ENCODE measurements at places on chromosomes 12 and 14.

GRCh38 chr12:14921218-14921617 lies 17.1 kb downstream of the ERP27 start:
- DNase-seq = no peak

DNA sequence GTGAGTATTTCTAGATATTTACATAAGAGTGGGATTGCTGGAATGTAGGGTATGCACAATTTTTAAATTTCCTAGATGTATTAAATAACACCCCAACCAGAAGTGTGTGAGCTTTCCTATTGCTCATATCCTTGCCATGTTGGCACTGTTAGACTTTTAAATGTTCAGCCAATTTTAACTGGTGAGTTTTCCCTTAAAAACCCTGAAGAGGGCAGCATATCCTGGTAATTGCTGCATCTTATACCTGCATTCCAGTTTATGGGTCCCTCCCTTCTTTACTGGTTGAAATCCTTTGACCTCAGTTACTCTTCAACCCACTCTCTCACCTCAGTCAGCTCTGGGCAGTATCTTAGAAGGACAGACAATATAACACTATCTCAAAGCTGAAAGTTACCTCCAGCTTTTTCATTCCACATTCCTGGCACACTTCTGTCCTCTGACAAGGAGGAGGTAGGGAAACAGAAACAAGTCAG lies 270.6 kb downstream of the PAWR start:
- DNase-seq = no peak

DNA sequence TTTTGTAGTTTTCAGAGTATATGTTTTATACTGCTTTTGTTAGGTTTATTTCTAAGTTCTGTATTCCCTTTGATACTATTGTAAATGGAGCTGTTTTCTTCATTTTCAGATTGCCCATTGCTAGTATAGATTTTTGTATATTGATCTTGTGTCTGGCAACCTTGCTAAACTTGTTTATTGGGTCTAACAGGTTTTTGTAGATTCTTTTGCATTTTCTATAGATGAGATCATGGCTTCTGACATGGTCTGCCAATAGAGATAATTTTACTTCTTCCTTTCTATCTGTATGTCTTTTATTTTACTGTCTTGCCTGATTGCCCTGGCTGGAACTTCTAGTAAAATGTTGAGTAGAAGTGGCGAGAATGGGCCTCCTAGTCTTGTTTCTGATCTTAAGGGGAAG lies 40.3 kb downstream of the ANKRD9 start:
- no peak for DNase-seq

DNA sequence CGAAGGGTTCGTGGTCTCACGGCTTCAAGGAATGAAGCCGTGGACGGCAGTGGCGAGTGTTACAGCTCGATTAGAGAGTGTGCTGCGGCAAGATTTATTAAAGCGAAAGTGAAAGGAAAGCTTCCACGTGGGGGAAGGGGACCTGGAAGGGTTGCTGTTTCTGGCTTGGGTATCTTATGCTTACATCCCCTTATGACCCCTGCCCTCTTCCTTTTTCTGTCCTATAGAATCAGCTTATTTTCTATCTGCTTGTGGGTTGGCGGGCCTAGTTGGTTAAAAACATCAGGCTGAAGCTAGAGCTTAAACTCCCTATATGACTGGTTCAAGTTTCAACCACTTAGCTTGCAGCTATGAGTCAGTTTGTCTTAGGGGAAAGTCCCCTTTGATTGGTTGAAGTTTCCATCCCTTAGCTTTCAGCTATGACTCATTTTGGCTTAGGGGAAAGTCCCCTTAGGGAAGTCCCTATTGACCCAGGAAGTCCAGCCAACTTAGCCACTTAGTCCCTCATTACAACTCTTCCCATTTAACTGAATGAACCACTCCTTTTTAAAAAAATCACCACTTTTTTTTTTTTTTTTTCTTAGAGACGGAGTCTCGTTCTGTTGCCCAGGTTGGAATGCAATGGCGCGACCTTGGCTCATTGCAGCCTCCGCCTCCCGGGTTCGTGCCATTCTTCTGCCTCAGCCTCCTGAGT lies 1494.7 kb upstream of the TMEM132C start:
- DNase-seq = no peak

DNA sequence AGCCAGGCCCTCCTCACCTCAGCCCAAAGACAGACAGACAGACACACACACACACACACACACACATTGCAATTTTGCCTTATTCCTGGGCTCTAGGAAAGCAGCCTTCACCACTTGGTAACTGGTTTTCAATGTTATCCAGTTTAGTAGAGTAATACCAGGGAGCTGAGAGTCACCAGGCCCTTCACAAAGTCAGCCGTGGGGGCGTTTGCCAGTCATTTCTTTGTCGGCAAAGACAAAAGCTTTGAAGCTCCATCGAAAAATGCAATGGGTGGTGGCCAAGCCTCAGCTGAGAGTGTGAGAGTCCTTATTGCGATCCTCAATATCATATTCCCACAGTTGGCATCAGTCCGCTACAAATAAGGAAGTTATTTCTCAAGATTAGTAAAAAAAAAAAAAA lies 8.1 kb upstream of the KCNA5 start:
- no peak for DNase-seq

DNA sequence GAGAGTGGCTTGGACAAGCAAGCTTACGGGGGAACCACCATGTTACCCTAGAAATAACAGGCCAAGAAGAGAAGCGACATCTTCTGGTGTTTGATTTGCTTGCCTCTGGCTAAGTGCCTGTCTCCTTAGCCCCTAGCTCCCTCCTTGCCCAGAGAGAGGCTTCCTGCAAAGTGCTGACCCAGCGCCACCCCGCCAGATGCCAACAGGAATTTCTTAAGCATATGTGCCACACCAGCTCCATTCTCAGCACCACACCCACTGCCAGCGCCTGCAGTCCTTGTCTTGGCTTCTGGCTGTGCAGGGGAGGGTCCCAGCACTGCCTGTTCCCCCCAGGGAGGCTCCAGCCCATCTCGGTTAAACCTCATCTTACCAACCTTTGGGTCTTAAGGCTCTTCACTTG lies 74.2 kb upstream of the NCOR2 start:
- DNase-seq = no peak

Measured in thoracic aorta (tissue), 2 donors.